Neural crest cell (in vitro differentiated cells): ENCODE measurements at places on chromosomes 3 and 15. TPM values are rescaled to one million over a fixed set of nuclear protein-coding genes. Genes with fewer than 3 reads are reported as not detected.

DNA sequence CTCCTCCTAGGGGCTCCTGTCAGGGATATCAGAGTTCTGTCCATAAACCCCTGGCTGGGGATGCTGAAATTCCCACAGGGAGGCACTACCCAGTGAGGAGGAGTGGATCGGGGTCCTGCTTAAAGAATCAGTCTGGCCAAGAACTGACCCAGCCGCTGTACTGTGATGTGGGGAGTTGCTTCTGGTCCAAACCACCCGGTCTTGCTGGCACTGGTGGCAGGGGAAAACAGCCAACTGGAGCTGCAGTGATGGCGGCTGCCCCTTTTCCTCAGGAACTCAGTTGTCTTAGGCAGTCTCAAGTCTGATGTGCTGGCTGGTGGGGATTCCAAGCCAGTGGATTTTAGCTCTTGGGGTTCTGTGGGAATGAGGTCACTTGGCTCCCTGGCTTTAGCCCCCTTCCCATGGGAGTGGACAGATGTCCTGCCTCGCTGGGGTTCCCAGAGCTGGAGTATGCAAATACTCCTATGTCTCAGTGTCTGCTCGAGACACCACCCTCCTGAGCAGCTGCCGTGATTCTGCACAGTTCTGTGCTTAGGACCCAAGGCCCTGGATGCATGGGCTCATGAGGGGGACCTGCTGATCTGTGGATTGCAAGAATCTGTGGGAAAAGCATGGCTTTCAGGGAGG is 97.1 kb downstream of the SLC25A26 start:
- no peak overlapping the region for H3K4me3 ChIP-seq
- H3K27me3 ChIP-seq = no peaks in the 10 kb centered on the region
- H3K4me1 ChIP-seq = peaks cover 10% of the 10 kb centered on the region
- peaks cover 8% of the 10 kb centered on the region for H3K36me3 ChIP-seq

- H3K4me1 ChIP-seq = peaks cover 9% of the 10 kb centered on the region
- no peaks in the 10 kb centered on the region for H3K27me3 ChIP-seq
- no peak overlapping the region for H3K27ac ChIP-seq
- H3K4me3 ChIP-seq = no peak overlapping the region
- H3K36me3 ChIP-seq = peaks cover 2% of the 10 kb centered on the region
Measured at GRCh38 chr3:120440762-120441161, 10.0 kb downstream of the FSTL1 start.

DNA sequence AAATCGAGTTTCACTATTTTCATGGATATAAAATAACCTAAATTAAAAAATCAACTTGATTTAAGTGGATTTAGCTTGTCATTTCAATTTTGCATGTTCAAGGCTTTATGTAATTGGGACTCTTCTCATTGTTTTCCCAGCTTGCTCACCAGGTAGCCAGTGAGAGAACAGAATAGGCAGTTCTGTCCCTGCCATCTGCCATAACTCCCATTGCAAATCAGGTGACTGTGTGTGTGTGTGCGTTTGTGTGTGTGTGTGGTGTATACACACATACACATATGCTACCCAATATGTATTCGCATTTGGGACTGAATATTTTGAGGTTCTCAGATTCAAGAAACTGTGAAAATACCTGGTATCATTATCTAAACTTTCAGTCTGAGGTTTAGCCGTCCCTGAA is 1069.8 kb downstream of the IGSF11 start:
- H3K4me1 ChIP-seq = no peaks in the 10 kb centered on the region
- H3K27ac ChIP-seq = no peak overlapping the region
- H3K36me3 ChIP-seq = no peaks in the 10 kb centered on the region
- H3K27me3 ChIP-seq = no peaks in the 10 kb centered on the region
- DNase-seq = no peak
- no peak overlapping the region for H3K4me3 ChIP-seq

DNA sequence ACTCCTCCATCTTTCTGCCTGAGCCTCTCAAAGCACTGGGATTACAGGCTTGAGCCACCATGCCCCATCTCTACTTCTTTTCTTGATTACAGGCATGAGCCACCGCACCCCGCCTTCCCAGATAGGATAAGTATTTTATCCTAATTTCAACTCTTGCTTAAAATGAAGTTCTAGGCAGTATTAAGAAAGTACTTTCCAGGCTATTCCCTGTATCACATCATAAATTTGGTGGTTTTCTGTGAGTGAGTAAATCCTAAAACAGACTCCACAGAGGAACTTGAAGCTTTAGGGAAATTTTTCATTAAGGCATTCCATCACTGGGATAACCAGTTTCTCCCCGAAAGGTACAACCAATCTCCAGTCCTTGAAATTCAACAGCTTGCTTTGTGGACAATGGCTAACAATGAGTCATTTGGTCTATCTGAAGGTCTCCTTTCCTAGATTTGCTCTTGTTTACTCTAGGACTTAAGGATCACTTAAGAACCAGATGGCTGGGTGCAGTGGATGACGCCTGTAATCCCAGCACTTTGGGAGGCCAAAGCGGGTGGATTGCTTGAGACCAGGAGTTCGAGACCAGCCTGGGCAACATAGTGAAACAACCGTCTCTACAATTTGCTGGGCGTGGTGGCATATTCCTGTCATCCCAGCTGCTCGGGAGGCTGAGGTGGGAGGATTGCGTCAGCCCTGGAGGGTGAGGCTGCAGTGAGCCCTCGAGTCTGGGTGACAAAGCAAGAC is 49.7 kb upstream of the SKIL start:
- H3K36me3 ChIP-seq = no peaks in the 10 kb centered on the region
- no peak for DNase-seq
- H3K27ac ChIP-seq = no peak overlapping the region
- H3K27me3 ChIP-seq = no peaks in the 10 kb centered on the region

SMAD6 gene
- 4.7 and 5.4 TPM in 2 replicates for total RNA-seq

FOXL2NB gene
- total RNA-seq = not detected in 2 replicates

CNTN4 gene
- total RNA-seq = 2.9 and 4.3 TPM in 2 replicates

- H3K36me3 ChIP-seq = no peaks in the 10 kb centered on the region
- peak; percentile 34 for DNase-seq
- no peak overlapping the region for H3K4me3 ChIP-seq
- no peak overlapping the region for H3K27ac ChIP-seq
- H3K4me1 ChIP-seq = peaks cover 4% of the 10 kb centered on the region
- peaks cover 5% of the 10 kb centered on the region for H3K27me3 ChIP-seq
Measured at GRCh38 chr15:69031013-69032001, 16.8 kb downstream of the NOX5 start.

CCR2 gene
- not detected in 2 replicates for total RNA-seq

GRCh38 chr3:128804017-128804810 is 75.2 kb upstream of the ACAD9 start:
- no peaks in the 10 kb centered on the region for H3K27me3 ChIP-seq
- H3K4me3 ChIP-seq = no peak overlapping the region
- peak overlapping the region; percentile 10 for H3K27ac ChIP-seq
- peaks cover 17% of the 10 kb centered on the region for H3K36me3 ChIP-seq
- peaks cover 56% of the 10 kb centered on the region for H3K4me1 ChIP-seq
